ENCODE measurements at places on chromosomes 2 and 18.

GRCh38 chr2:108998911-108999310, 9.9 kb upstream of the EDAR start:
- DNase-seq = no peak

GRCh38 chr18:49094136-49094535, 143.4 kb upstream of the SMAD7 start:
- DNase-seq = no peak

GRCh38 chr2:120014226-120014980, 1.5 kb downstream of the EPB41L5 start:
- no peak for DNase-seq

GRCh38 chr2:39584283-39584965, 81.3 kb upstream of the TMEM178A start:
- DNase-seq = peak; percentile 12

- no peak for DNase-seq
Measured at GRCh38 chr2:73187549-73187948, 14.8 kb upstream of the NOTO start.

GRCh38 chr2:176066645-176067588, 16.8 kb downstream of the EVX2 start:
- no peak for DNase-seq

- DNase-seq = no peak
Measured at GRCh38 chr18:47895565-47896250, 34.8 kb downstream of the SMAD2 start.

DNA sequence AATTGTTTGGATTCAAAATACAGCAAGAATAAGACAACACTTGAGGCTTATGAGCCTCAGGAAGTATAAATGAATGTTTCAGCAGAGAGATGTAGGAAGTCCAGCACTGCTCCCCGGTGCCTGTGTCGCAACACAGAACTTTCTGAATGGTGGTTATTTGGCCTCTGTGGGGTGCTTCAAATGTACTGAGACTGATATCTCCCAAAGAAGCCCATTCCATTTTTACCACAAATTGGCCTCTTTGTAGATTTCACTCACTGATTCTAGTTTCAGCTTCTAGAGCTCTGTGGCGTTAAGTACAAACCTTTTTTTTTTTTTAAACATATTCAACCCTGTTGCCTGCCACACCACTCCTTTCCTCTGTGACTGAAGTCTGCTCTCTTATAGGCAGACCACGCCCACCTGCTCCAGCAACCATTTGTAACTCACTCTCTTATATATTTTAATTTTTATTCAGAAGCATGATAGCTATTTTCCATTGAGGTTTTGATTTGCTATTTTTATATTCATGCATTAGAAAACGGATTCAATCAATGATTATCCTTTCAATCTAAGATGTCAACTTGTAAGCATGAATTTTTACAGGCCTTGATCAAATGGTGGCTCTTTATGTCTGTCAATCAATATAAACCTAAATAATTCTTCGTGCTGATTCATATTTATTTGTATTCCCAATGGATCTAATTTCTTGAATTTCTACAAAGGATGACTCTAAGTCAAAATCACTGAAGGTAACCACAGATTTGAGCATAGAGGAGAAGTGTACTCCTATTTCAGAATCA, 277.1 kb upstream of the CCDC68 start:
- no peak for DNase-seq

GRCh38 chr2:135230150-135230549, 178.1 kb downstream of the RAB3GAP1 start:
- DNase-seq = no peak

DNA sequence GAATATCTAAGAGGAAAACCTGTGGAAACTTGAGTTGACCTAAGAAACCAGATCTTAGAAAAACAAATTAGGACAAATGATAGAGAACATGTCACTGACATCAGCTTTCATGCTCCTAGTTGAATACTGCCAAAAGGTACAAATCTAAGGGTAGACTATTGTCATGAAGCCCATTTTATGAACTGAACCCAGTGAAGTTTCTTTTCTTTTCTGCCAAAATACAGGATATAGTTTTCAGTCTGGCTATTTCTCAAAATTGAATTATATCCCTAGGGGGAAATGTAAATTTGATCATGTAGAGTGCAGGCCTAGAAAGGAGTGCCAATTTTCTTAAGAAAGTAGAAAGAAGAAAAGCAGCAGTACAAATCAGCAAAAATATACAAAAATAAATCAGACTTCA, 46.6 kb downstream of the FSIP2 start:
- DNase-seq = no peak

GRCh38 chr2:43127941-43128558, 98.4 kb downstream of the ZFP36L2 start:
- no peak for DNase-seq

GRCh38 chr2:88209521-88210131, 39.5 kb downstream of the THNSL2 start:
- no peak for DNase-seq

- DNase-seq = peak; percentile 16
Measured at GRCh38 chr2:188909036-188909435, 65.1 kb upstream of the COL3A1 start.

DNA sequence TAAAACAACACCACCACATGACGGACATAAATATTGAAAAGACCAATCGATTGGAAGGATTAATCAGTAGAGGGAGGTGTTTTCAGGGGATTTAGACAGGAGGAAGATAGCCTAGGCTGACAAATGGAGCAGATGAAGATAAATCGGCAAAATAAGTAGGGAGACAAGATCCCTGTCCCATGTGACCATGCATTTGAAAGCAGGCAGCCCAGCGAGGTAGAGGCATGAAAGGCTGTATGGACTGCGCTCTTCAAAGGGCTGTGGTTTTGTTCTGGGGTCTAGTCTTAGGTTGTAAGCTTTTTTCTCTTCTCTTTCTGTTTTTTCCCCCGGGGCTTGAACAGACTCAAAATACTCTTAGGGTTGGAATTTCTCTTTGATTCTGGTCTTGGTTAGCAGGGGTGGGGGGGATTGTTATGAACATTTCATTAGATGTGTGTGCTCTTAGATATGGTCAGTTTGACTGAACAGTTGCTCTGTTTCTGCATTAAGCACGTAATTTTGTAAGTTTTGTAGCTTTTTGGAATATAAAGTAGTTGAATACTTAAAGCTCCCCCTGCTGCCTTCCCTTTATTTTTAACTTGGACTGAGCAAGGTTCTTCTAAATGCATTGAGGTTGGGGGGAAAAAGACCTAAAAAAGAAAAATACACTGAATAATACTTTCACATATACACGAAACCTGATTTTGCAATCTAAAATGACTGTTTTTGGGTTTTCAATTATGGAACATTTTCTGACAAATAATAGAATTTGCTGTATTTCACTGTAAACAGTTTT, 32.2 kb downstream of the ZNF532 start:
- no peak for DNase-seq

- DNase-seq = no peak
Measured at GRCh38 chr2:232492236-232492848, 4.7 kb upstream of the ECEL1 start.

- DNase-seq = no peak
Measured at GRCh38 chr2:57333221-57333620, 713.4 kb upstream of the VRK2 start.

GRCh38 chr2:57190007-57190406, 856.6 kb upstream of the VRK2 start:
- no peak for DNase-seq

DNA sequence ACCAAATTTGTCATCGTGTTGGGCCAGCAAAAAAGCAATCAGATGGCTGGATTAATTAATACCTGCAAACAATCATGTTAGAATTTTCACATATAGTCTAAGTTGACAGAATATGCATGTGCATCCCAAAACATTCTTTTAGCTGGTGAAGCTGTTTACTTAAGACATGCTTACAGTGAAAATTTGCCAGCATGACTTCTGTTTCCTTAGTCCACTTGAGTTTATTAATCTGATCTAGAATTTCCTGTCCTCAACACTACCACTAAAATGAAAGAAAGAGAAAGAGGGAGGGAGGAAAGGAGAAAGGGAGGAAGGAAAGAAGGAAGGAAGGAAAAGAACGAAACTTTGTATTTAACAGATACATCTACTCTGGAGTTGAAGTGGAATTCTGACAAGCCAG, 2109.9 kb upstream of the PIK3C3 start:
- DNase-seq = no peak

DNA sequence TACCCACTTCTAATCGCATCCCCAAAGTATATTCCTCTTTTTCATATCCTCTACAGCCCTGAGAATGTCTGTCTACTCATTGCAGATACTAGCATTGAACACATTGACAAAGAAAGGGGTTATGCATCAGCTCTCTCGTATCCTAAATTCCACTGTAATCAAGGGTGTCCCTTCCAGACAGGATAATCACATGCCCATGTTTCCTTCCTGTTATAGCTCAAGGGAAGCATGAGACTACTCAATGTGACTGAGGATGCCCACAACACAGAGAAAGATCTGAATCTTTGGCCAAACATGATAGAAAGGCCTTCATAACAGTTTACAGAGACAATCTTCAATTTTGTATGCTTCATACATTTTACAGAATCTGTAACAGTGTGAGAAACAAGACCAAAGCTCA, 69.2 kb downstream of the HIBCH start:
- DNase-seq = no peak

DNA sequence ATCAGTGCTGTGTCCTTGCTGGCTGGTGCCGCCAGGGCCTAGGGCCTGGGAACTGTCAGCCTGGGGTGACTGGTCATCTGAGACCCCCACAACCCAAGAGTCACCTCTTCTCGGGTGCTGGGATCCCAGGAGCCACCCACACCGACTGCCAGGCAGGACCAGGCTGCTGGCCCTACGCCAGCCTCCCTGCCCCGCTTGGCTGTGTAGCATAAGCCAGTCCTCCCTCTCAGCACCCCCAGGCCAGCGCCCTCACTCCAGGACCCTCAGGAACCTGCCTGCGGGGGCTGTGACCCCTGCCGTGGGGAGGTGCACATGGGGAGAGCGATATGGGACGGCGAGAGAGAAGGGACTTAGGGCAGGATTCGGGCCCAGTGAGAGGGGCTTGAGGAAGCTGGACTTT, 9.5 kb downstream of the ARHGEF4 start:
- DNase-seq = no peak

DNA sequence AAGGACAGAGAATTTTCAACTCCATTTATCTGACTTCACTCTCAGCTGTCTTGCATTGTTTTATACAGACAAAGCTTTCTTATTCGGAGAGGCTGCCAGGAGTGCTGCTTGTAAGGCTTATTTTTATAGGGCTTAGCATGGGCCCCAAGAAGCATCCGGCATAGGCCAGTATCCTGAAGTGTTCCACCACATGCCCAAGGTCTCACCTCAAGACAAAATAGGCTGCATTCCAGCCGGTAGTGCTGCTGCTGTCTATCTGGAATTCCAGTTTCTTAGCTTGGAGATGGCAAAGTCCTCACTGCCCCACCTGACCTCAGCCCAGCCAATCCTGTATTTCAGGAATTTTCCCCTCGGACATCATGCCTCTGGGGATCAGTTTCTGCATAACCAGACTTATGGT, 47.6 kb upstream of the MCFD2 start:
- DNase-seq = no peak

DNA sequence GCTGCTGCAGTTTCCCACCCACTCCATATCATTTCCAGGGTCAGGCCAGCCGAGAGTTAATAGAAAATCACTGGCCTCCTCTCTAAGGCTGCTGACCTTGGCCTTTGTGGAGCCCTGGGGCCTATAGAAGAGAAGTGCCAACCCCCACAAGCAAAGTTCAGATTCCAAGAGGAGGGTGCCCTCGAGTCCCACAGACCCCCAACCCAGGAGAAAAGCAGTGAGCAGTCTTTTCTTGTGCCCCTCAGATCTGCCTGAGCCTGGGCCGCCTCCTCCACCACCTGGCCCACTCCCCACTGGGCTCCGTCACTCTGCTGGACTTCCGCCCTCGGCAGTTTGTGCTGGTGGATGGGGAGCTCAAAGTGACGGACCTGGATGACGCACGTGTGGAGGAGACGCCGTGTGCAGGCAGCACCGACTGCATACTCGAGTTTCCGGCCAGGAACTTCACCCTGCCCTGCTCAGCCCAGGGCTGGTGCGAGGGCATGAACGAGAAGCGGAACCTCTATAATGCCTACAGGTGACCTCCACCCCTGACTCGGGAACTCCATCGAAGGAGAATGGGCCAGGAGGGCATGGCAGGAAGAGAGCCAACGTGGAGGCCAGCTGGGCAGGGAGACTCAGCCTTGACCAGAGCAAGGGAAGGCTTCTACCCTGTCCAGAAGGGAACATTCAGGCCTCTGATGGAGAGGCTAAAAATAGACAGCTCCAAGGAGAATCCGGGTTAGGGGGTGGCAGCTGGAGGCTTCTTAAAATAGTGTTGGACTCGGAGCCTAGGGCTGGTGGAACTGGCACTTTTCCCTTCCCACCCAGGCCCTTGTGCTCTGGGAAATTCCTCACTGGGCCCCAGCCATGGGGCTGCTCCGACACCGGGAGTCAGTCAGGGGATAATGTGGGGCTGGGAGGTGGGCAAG, 6.2 kb downstream of the PKDCC start:
- no peak for DNase-seq

- no peak for DNase-seq
Measured at GRCh38 chr18:4107049-4107467, 348.0 kb downstream of the DLGAP1 start.

DNA sequence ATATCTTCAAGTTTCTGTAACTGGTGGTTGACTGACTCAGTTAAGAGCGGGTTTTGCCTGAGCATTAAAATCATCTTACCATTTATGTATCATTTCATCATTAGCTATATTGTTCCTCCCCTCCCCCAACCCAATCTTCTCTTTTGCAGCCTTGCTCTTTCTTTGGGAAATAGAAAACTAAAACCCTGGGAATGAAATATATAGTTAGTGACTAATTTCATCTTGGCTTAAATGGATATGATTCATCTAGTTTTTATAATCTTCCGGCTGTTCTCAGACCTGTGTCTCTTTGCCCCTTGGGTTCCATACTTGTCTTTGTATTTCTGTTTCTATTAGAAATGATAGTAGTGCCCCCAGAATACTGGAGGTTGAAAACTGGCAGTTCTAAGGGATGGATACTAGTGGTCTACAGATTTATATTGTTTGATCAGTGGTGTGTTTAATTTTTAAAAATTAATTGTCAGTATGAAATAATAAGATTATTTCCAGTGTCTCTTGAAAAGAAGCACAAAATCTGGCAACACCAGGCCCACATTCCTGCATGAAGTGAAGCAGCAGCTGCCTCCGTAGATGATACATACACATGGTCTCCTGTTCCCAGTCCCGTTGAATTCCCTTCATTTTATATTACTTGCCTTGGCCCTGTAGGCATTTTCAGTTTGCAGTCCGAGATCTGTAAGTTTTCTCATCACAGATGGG, 44.5 kb downstream of the PHLPP1 start:
- peak; percentile 7 for DNase-seq

- peak; percentile 75 for DNase-seq
Measured at GRCh38 chr2:10668402-10669012, 21.3 kb downstream of the NOL10 start.

Data from RKO (cell line).